Stimulated activated CD4-positive, alpha-beta T cell treated with anti-CD3 and anti-CD28 coated beads, TNF-alpha, amount 100 ng/mL, for 24 hours (primary cell): ENCODE measurements at places on chromosomes 2 and 18.

- DNase-seq: peak; percentile 2
Observed at GRCh38 chr2:201618744-201619662, 24.3 kb downstream of the TMEM237 start.

GRCh38 chr2:128584296-128584890 lies 265.7 kb upstream of the HS6ST1 start:
- no peak for DNase-seq

- DNase-seq: no peak
Observed at GRCh38 chr2:152402780-152403759, 68.1 kb downstream of the FMNL2 start.

DNA sequence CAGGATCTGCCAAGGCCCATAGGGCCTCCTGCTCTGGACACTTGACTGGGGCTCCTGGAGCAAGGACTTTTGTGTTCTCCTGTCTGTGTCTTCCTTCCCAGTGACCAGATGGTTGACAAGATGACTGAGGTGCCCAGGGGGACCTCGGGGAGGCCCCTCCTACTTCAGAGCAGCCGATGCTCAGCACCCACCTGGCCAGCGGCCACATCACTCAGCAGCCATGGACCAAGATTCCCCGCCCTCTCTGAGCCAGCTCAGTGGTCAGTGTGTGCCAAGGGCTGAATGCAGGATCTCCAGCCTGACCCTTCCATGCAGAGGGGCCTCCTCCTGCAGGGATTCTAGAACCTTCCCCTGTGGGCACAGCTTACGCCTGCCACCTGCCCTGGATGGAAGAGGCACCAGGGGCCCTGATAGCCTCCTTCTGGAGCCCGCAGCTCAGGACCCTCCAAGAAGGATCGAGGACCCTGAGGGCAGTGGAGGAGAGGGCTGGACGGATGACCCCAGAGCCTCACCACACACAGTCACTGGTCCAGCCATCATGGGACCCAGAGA lies 87.4 kb upstream of the GPC1 start:
- DNase-seq: no peak

DNA sequence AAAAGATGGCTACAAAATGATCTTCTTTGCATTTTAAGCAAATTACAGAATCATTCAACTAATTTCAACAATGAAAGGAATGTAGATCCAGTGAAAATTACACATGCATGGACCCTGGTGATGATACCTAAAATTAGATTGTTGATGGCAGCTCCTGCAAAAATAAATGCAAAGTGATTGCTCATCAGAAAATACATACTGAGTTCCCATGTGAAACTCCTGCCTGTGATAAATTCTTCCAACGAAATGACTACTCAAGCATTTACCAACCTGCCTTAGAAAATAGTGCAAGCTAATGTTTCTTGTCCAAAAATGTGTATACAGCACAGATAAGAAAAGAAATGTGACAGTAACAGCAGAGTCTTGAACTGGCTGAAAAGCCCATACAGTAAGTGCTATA lies 300.0 kb upstream of the REV1 start:
- DNase-seq: no peak

GRCh38 chr2:99238599-99238998 lies 16.9 kb downstream of the LYG2 start:
- no peak for DNase-seq

GRCh38 chr2:236772220-236772837 lies 202.7 kb downstream of the ACKR3 start:
- no peak for DNase-seq

DNA sequence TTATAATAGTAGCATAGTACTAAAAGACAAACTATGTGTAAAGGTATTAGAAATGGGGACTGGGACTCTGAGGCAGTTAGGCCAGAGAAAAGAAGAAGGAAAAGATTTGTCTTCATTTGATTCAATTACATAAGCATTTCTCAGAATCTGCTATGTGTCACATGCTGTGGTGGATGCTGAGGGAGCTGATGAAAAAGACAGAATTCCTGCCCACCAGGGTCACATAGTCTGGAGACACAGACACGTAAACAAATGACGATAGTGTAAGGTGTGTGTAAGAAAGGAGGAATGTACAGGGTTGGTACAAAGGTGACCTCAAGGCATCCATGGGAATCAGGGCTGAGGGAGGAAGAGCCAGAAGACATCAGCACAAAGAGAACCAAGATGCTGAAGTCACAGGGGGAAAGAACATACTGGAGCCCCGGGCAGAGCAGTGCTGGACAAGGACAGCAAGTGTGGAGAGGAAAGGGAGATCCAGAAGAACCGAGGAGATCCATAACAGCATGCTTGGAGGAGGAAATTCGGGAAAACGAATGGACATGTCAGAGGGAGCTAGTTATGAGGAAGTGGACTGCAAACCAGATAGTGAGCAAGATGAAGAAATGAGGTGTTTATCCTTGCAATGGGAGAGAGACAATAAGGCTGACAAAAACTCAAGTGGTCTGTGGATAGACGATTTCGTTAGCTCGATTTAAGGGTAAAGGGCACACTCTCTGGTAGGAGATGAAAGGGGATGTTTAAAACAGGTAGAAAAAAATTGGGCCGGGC lies 1.2 kb upstream of the MAPRE3 start:
- DNase-seq: no peak

GRCh38 chr2:79131687-79132086 lies 11.4 kb downstream of the REG1A start:
- no peak for DNase-seq
